Heart right ventricle (tissue), 16 donors: ENCODE measurements at places on chromosomes 2 and 18. TPM values are rescaled to one million over a fixed set of nuclear protein-coding genes. Genes with fewer than 3 reads are reported as not detected.

DNA sequence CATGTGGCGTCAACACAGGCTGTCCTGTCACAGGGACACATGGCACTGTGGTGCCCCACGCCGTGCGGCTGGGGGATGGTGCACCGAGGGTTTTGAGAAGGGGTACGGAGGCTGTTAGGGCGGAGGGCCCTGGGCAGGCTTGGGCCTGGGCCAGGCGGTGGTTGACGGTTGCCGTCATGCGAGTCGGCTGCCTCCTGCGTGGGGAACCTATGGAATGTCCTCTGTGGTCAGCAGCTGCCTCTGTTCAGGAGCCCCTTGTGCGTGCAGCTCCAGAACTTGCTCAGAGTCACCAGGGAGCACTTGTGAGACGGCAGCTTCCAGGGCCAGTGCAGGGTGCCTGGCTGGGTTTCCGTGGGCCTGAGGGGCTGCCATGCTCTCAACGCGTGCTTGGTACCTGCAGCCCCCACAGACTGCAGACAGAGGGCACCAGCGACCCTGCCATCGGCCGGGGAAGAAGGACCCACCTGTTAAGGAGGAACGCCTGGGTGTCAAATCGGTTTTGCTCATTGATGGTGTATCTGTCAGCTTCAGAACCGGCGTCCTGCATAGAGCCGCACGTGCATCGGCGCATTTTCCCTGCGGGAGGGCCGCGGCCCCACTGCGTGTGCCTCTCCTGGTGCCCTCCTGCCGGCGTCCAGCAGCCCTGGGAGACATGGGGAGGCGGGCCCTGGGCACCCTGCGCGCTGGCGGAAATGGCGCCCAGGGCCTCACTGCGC is 10.0 kb upstream of the D2HGDH start:
- DNase-seq, result no peak

DNA sequence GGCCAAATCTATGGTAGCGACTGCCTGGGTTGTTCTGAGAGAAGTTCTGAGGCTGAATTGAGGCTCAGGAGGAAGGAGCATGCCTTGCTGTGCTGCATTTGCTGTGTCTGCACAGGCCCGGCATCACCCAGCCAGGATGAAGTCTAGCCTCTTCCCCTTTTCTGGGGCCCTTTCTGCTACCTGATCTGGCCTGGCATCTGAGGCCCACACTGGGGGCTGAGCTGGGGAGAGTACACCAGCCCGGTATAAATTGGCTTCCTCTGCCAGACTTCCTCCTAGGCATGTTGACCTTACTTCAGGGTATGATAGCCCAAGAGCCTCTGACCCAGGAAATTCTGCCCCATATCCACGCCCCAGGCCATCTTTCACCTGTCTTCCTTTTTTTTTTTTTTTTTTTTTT is 30.0 kb downstream of the MRPL35 start:
- no peak for DNase-seq

DNA sequence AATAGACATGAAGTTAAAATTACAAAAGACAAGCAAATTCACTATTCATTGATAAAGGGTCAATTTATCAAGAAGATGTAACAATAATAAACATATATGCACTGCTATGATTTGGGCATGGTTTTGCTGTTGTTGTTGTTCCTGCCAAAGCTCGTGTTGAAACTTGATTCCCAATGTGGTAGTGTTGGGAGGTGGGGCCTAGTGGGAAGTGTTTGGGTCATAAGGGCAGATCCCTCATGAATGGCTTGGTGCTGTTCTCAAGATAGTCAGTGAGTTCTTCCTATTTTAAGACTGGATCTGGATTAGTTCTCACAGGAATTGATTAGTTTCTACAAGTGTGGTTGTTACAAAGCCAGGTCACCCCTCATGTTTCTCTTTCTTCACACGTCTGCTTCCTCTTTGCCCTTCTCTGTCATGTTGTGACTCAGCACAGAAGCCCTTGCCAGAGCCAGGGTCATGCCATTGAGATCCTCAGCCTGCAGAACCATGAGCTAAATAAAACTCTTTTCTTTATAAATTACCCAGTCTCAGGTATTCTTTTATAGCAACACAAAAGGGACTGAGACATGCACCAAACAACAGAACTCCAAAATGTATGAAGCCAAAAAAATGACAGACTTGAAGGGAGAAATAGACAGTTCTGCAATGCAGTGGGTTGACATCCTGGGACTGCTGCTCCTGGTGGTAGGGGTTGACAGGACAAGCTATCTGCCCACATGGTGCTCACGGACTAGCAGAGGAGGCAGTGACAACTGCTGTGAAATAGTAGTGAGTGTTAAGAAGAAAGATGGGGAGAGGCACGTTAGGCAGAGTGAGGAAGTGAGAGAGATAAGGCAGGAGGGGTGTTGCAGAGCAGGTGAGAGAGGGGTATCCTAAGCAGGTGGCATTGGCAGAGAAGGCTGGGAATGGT is 18.6 kb upstream of the SKA1 start:
- no peak for DNase-seq

- peak; percentile 76 for DNase-seq
These were observed 1.9 kb downstream of the TLX2 start for GRCh38 chr2:74515981-74516633.

DNA sequence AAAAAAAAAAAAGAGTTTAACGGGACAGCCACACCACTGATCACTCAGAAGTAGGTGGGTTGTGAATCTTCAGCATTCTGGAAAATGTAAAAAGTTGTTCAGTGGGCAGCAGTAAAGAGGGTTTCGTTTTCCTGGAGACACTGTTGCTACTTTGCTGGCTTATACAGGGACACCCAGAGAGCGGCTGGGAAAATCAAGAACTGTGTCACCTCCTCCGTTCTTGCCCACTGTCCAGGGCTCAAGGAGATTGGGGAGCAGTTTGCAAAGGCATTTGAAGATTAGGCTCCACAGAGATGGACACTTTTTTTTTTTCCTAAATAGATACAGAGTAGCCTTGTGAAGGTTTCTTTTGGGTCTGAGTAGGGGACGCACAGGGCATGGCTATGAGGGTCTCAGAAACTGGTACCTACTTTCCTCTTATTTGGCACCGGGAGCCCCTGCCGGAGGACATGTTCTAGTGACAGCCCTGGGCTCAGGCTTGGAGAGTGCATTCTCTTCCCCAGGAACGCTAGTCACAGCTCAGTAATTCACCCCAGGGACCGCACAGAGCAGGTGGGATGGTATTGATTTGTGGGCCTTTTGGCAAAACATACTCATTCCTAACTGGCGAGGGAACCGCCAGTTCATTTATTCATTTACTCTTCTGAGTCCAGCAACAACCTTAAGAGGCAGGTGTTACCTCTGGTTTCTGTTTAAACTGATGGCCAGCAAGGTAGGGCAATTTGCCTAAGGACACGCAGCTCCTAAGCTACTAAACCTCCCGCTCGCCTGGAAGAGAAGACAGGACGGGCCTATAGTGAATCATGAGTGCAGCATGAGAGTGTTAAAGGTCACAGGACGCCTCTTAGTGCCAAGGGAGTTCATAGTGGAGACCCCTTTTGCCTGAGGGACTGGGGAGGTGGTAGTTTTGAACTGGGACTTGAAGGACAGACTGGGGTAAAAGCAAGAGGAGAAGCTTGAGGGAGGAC is 53.1 kb downstream of the HPCAL1 start:
- no peak for DNase-seq

- no peak for DNase-seq
These were observed 18.8 kb downstream of the ZNF385B start for GRCh38 chr2:179842498-179843153.

DNA sequence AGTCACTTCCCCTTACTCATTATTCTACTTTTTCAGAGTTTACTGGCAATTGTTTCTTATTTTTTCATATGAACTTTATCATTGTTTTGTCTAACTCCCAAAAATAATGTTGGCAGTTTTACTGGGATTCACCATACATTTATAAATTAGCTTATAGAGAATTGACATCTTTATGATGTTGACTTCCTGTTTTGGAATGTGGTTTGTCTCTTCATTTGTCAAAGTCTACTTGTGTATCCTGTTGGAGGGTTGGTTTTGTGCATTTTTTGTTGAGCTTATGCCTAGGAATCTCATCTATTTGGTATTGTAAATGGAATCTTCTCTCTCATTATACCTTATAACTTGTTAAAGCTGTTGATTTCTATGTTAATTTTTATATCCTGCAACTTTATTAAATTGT is 16.4 kb downstream of the EPC2 start:
- DNase-seq, result no peak

DNA sequence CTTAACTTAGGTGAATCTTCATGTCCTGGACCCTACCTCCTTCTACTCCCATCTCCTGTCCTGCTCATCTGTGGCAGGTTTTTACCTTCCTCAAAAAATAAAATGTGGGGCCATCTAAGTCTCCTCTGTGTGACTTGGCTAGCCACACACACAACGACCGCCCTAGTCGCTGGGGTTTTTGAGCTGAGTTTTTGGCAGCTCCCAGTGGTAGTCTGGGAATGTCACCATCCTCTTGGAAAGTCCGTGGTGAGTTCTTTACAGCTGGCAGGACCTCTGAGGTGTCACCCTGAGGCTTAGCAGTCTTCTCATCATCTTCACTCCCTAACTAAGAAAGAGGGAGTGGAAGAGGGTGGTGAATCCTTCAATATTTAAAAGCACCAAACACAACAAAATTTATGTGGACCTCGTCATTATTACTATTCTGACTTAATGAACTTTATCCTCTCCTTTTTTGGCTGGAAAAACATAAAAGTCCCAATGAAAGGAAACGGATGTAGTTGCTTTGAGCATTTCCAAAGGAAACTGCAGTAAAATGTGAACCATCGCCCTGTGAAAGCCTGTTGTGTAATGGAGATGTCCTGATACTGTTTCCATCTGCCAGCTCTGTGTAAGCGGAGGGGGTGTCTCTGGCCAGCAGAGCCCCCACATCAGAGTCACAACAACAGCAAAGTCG is 78.6 kb downstream of the VAPA start:
- DNase-seq, result no peak

- DNase-seq, result no peak
These were observed 17.1 kb upstream of the CNDP1 start for GRCh38 chr18:74517236-74517630.

DNA sequence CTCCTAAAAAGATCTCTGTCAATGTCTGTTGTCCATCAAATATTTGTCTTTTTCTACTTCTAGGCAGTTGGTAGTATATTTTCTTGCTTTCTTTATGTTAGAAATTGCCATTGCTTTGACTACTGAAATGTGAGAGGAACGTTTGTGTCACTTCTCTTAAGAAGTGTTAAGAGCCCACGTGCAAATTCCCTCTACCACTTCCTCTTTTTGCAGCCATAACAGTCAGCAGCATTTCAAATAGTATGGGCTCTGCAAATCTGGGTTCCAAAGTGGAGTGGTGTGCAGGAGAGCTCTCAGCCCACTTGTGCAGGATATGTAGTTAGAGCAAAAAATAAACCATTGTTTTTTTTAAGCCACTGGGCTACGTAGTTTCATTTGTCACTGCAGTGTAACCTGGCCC is 314.0 kb downstream of the MEIS1 start:
- DNase-seq, result no peak

GRCh38 chr18:26516964-26517363 is 31.4 kb downstream of the KCTD1 start:
- DNase-seq, result no peak

DNA sequence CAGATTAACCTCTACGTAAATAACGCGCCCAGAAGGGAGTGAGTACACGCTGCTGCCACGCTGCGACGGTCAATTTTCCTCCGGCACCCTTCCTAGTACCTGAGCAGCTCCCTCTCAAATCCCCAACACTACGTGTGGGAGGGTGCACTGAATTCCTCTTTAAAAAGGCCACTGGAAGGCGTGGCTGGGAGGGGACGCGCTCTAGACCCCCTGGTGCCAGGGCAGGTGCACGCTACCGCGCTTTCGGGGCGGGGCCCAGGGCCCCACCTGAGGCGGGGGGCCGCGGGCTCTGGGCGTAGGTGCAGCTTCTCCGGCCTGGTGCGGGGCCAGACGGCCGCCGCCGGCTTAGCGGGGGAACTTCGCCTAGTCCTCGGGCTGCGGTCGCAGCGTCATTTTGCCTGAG is 668 bp upstream of the ANKRD12 start:
- peak; percentile 28 for DNase-seq

- DNase-seq, result no peak
These were observed 25.9 kb downstream of the HS6ST1 start for GRCh38 chr2:128292599-128293425.

- DNase-seq, result no peak
These were observed 278.8 kb upstream of the SESTD1 start for GRCh38 chr2:179543361-179543901.

- DNase-seq, result no peak
These were observed 19.3 kb downstream of the GAD1 start for GRCh38 chr2:170836027-170836426.

- peak; percentile 38 for DNase-seq
These were observed 36.6 kb downstream of the POMC start for GRCh38 chr2:25131567-25132298.

- DNase-seq, result no peak
These were observed 320.4 kb downstream of the DLGAP1 start for GRCh38 chr18:4134700-4135099.

GRCh38 chr2:88753833-88754584 is 62.5 kb downstream of the RPIA start:
- DNase-seq, result no peak

DNA sequence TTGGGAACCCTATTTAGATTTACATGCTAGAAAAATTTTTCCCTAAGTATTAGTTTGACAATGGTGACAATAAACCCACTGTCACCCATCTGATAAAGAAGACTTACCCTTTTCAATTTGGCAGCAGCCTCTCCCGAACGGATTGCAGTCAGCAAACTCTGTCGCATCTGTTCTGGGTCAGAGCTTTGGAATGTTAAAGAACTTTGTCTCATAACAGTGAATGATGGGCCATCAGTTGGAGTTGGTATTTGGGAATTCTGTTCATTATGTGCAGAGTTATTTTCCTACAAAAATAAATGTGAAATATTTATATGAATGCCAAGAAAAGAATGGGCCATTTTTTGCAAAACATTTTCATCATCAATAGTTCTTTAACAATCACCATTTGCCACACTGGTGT is 70.8 kb upstream of the GRB14 start:
- DNase-seq, result no peak

DNA sequence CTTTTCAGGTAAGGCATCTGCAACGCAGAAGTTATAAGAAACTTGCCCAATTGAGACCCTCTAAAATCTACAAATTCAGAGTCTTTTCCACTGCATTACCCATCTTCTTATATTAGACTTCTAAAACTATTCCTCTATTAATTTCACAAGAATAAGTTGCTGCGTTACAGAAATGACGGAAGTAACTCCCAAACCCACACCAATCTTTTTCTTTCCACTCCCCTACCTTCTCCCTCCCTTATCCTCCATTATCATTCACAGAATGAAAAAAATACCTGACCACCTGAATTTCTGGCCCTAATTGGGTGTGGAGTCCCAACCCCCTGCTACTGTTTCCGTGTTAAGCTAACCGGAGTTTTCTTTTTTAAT is 689 bp downstream of the RPRD1A start:
- DNase-seq, result no peak

- no peak for DNase-seq
These were observed 21.7 kb upstream of the LRRTM1 start for GRCh38 chr2:80326214-80326613.

The PARD3B gene
- polyA plus RNA-seq, result 0.46 TPM

The CYP26B1 gene
- polyA plus RNA-seq, result 0.88 TPM

The PHLPP1 gene
- 2.0 TPM for polyA plus RNA-seq

The PRKAG3 gene
- not detected for polyA plus RNA-seq

The LIMS1 gene
- polyA plus RNA-seq, result 24.4 TPM

The LOXHD1 gene
- polyA plus RNA-seq, result 0.51 TPM

The IGFBP5 gene
- 70.6 TPM for polyA plus RNA-seq

The PSMD1 gene
- 50.7 TPM for polyA plus RNA-seq

The HOXD13 gene
- polyA plus RNA-seq, result not detected

The CASP10 gene
- 5.9 TPM for polyA plus RNA-seq

The TTL gene
- 12.9 TPM for polyA plus RNA-seq

The SERPINB8 gene
- 10.3 TPM for polyA plus RNA-seq

The CD28 gene
- polyA plus RNA-seq, result 0.15 TPM

The IL1F10 gene
- not detected for polyA plus RNA-seq

The ACTR1B gene
- polyA plus RNA-seq, result 43.4 TPM
